ENCODE measurements at places on chromosomes 11 and 22.

DNA sequence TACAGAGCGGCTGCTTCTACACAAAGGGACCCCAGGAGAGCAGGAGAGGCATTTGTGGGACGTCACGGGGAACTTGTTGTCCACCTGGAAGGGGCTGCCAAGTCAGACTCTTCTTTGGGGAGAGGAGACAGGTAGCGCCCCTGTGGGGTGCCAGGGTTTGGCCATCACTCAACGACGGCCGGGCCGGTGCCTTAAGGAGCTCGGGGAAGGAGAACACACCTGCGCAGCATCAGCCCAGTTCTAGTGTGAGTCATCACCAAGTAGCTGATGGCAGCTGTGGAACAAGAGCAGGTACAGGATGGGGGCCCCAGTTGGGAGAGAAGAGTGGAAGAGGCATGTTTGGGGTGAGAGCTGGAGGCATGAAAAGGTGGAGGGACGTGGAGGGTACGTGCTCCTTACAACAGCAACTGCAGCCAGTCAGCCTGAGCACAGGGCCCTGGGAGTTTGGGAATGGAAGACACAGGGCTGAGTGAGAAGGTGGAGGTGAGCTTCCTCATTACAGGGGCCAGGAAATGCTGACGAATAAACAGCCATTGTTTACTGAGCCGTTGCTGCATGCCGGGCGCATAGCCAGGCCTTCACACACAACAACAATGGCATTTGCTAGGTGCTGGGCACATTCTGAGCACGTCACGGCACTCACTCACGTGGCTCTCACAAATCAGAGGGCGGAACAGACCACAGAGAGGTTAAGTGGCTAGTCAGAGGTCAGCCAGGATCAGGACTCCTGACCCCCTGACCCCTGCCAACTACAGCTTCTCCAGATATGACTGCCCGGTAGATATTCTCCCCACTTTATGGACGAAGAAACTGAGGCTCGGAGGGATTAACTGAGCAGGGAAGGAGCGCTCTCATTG lies 29.1 kb upstream of the TP53I11 start:
- no peak overlapping the region for H3K4me3 ChIP-seq
- no peaks in the 10 kb centered on the region for H3K4me1 ChIP-seq
- DNase-seq, result no peak
- no peaks in the 10 kb centered on the region for H3K36me3 ChIP-seq

GRCh38 chr11:86735451-86736290 lies 63.3 kb upstream of the ME3 start:
- H3K36me3 ChIP-seq, result no peaks in the 10 kb centered on the region
- H3K27ac ChIP-seq, result no peak overlapping the region
- H3K4me1 ChIP-seq, result peaks cover 18% of the 10 kb centered on the region
- DNase-seq, result no peak

- H3K4me1 ChIP-seq, result no peaks in the 10 kb centered on the region
- no peak overlapping the region for H3K4me3 ChIP-seq
- DNase-seq, result no peak
These were observed 17.3 kb upstream of the EIF3D start for GRCh38 chr22:36546092-36546804.

DNA sequence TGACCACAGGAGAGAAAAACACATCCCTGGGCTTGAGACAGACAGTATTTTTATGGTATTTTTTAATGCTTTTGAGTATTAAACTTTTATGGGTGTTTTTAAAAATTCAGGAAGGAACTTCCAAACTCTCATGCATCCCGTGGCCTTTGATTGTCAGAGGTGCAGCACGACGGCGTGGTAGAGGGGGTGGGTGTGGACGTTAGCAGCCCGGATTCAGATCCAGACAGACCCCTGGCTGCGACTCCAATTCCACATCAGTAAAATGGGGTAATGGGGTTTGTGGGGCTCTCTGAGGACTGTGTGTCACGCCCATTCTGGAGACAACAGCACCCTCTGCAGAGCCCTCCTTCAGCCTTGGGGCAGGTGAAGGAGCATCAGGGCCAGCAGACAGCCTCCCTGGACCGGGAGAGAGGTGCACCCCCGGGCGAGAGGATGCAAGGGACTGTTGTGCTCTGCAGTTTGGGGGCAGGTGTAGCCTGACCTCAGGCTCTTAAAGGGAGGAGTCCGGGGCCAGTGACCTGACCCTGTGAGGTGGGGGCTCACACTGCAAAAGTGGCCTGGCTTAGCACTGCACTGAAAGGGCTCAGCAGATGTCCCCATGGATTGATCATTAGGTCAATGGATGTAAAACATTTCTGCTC lies 1024.3 kb downstream of the TBC1D22A start:
- no peak overlapping the region for H3K4me3 ChIP-seq
- no peaks in the 10 kb centered on the region for H3K36me3 ChIP-seq
- no peak for DNase-seq
- no peaks in the 10 kb centered on the region for H3K4me1 ChIP-seq
- H3K27ac ChIP-seq, result no peak overlapping the region

DNA sequence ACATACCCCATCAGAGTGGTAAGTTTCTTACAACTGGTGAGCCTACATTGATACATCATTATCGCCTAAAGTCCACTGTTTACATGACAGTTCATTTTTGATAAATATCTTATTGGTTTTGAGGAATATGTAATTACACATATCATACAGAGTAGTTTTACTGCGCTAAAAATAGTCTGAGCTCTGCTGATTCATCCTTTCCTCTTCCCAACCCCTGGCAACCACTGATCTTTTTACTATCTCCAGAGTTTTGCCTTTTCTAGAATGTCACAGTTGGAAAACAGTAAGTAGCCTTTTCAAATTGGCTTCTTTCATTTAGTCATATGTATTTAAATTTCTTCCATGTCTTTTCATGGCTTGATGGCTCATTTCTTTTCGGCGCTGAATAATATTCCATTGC lies 112.8 kb downstream of the LARGE1 start:
- no peak overlapping the region for H3K4me3 ChIP-seq
- no peak overlapping the region for H3K27ac ChIP-seq
- DNase-seq, result no peak
- H3K27me3 ChIP-seq, result no peaks in the 10 kb centered on the region

DNA sequence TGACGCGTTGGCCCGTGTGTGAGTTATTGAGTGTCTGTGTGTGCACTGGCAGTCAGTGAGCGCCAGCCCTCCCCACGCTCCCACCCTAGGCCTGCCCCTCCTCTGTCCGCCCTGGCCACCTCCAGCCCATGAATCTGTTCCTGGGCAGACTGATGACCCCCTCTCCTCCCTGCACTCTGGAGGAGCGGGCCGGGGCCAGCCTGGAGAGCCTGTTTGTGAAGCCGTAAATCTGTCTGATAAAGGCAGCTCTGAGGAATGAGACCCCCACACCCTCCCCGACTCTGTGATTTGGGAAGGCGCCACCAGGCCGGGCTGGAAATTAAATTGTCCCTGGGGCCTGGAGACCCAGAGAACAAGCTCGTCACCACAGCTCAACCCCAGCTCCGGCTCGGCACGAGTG lies 8.6 kb downstream of the TSSC4 start:
- H3K27me3 ChIP-seq, result no peaks in the 10 kb centered on the region
- DNase-seq, result no peak
- no peaks in the 10 kb centered on the region for H3K36me3 ChIP-seq
- no peaks in the 10 kb centered on the region for H3K4me1 ChIP-seq

- H3K27ac ChIP-seq, result no peak overlapping the region
- DNase-seq, result no peak
- no peaks in the 10 kb centered on the region for H3K4me1 ChIP-seq
- no peaks in the 10 kb centered on the region for H3K27me3 ChIP-seq
These were observed 304.2 kb upstream of the ZC3H12C start for GRCh38 chr11:109788948-109789490.

- H3K36me3 ChIP-seq, result no peaks in the 10 kb centered on the region
- DNase-seq, result no peak
- H3K4me3 ChIP-seq, result no peak overlapping the region
- H3K27ac ChIP-seq, result no peak overlapping the region
- H3K4me1 ChIP-seq, result no peaks in the 10 kb centered on the region
- H3K27me3 ChIP-seq, result no peaks in the 10 kb centered on the region
These were observed 102.1 kb upstream of the SLC5A12 start for GRCh38 chr11:26823963-26824362.

GRCh38 chr11:130779943-130780342 lies 136.3 kb downstream of the SNX19 start:
- no peaks in the 10 kb centered on the region for H3K27me3 ChIP-seq
- H3K36me3 ChIP-seq, result no peaks in the 10 kb centered on the region
- no peak overlapping the region for H3K4me3 ChIP-seq
- DNase-seq, result no peak

DNA sequence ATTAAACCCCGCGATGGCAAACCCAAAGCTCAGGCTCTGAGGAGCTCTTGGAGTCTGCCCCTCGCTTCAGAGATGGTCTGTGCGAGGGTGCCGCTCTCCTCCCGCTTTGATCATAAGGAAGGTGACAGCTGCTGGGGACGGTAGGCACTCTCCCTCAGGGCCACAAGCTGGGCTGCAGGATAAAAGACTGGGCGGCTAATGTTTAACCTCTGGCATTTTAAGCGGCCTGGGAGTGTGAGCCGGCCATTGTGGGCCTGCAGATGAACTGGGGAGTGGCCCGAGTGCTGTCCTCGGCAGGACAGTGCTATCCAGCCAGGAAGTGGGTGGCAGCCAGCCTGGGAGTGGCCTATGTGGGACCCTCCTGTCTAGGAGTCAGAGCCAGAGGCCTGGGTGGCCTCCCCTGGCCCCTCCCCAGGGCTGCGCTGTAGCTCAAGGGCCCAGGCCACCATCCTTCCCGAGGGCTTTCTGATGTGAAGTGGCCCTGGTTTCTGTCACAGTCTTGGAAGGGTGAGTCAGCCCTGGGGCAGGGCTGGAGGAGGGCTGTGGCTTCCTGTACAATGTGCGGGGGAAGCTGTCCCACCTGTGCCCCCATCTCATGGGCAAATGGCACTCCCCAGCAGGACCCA lies 58.7 kb upstream of the PRODH start:
- no peak overlapping the region for H3K4me3 ChIP-seq
- no peak for DNase-seq
- H3K27ac ChIP-seq, result no peak overlapping the region
- no peaks in the 10 kb centered on the region for H3K36me3 ChIP-seq

DNA sequence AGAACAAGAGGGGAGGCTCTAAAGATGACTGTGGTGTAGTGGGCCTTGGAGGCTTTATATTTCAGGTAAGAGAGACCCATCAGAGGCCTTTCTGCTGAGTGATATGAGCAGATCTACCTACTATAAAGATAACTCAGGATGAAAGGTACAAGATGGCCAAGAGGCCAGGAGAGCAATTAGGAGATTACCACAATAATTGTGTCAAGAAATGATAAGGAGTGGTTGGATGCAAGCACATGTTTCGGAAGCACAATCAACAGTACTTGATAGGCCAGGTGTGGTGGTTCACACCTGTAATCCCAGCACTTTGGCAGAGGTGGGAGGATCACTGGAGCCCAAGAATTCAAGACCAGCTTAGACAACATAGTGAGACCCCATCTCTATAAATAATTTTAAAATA lies 43.8 kb downstream of the SIK3 start:
- H3K36me3 ChIP-seq, result no peaks in the 10 kb centered on the region
- no peaks in the 10 kb centered on the region for H3K27me3 ChIP-seq
- H3K27ac ChIP-seq, result no peak overlapping the region
- H3K4me3 ChIP-seq, result no peak overlapping the region

DNA sequence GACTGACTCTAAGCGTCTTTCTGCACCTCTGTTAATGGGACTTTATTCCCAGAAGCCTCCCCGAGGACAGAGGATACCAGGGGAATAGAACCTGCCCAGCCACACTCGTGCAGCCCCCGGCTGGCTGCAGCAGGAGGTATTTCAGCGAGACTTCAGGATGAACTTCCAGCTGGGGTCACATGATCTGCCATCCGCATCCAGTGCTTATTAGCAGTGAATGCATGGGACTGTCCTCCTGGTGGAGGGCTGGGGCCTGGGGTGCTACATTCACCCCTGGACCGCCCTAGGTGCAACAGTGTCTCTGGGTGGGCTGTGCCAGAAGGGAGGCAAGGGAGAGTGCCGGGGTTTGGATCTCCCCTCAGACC lies 1.6 kb downstream of the DUSP8 start:
- H3K4me3 ChIP-seq, result no peak overlapping the region
- no peaks in the 10 kb centered on the region for H3K4me1 ChIP-seq
- H3K36me3 ChIP-seq, result no peaks in the 10 kb centered on the region
- DNase-seq, result no peak
- no peaks in the 10 kb centered on the region for H3K27me3 ChIP-seq

DNA sequence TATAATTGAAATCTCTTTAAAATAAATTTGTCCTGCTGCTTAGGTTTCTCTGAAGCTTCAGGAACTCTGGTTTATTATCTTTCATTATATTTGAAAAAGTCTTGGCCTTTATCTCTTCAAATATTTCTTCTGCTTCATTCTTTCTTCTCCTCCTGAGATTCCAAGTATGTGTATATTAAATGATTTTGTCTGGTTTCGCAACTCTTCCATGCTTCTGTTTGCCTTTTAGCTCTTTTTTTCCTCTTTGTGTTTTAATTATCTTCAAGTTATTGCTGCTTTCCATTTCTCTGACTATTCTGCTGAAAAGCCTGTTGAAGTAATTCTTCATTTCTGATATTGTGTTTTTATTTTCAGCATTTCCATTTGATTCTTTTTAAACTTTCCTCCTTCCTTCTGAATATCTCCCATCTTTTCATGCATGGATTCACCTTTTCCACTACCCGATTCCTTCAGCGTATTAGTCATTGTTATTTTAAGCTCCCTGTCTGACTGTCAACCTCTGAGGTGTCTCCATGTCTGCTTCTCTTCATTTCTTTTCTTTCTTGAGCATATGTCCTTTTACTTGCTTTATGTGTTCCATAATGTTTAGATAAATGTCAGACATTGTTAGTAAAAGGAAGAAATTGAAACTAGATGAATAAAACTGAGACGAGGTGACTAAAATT lies 46.6 kb upstream of the CTSC start:
- H3K36me3 ChIP-seq, result no peaks in the 10 kb centered on the region
- H3K4me1 ChIP-seq, result no peaks in the 10 kb centered on the region
- no peak overlapping the region for H3K4me3 ChIP-seq
- no peak overlapping the region for H3K27ac ChIP-seq
- no peak for DNase-seq

GRCh38 chr11:78399136-78399535 lies 18.5 kb downstream of the GAB2 start:
- H3K4me3 ChIP-seq, result no peak overlapping the region
- no peak overlapping the region for H3K27ac ChIP-seq
- no peaks in the 10 kb centered on the region for H3K27me3 ChIP-seq
- DNase-seq, result no peak
- peaks cover 19% of the 10 kb centered on the region for H3K4me1 ChIP-seq

DNA sequence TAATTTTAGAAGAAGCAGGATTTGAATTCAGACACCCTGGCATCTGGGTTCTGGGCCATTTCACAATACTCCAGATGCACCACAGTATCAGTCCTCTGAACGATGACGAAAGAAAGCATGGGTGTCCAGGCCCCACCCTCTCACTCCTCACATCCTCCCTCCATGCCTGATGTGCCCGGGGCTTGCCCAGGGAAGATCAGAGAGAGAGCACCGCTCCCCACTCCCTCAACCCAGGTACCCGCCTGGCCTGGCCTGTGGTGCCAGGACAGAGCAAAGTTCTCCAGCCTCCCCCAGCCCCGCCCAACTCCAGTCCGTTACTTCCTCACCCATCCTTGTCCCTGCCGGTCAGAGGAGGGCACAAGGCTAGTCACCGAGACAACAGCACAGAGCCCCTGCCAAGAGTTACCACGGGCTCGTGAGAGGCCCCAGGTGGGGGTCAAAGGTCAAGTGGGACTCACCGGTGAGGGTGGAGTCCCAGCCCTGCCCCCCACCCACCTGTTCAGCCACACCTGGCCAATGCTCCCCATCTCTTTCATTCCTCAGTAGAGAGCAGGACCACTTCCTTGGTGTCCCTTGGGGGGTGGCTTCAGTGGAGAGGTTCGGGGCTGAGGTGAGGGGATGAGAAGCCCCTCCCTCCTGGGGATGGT lies 8.1 kb downstream of the BCL9L start:
- H3K27ac ChIP-seq, result peak overlapping the region; percentile 94
- DNase-seq, result peak; percentile 72
- no peaks in the 10 kb centered on the region for H3K27me3 ChIP-seq
- H3K4me3 ChIP-seq, result peak overlapping the region; percentile 99
- peaks cover 55% of the 10 kb centered on the region for H3K4me1 ChIP-seq
- no peaks in the 10 kb centered on the region for H3K36me3 ChIP-seq

All from ovary (tissue), 10 donors.